ENCODE measurements at places on chromosomes 16 and 17.

DNA sequence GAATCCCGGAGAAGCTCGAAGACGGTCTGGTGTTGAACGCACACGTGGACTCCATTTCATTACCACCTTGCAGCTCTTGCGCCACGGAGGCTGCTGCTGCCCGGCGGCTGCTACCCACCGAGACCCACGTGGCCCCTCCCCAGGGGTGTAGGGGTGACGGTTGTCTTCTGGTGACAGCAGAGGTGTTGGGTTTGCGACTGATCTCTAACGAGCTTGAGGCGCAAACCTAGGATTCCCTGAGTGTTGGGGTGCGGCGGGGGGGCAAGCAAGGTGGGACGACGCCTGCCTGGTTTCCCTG lies 1.7 kb upstream of the CBX4 start:
- no peak for DNase-seq

DNA sequence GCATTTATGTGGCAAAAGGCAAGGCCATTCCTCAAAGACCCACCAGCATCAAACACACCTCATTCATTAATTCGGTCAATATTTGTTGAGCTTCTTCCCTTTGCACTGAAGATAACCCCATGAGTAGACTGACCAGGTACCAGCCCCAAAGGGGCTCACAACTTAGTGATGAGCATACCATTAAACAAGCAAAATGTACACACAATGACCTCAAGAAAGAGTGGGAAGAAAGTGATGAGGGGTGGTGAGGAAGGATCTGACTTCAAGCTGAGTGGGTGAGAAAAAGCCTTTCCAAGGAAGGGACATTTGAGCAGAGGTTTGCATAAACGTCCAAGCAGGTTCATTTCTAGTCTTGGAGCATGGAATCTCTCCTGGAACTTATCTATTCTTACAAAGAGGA lies 562.5 kb downstream of the TOX3 start:
- no peak for DNase-seq

GRCh38 chr16:27407133-27407532 lies 5.2 kb downstream of the IL21R start:
- no peak for DNase-seq

- DNase-seq, result no peak
Measured at GRCh38 chr16:31010585-31011325, at the start of gene STX1B. TSS of gene STX1B (minus strand) at chr16:31010638. CDS start at chr16:31010396, 242 bp downstream.

DNA sequence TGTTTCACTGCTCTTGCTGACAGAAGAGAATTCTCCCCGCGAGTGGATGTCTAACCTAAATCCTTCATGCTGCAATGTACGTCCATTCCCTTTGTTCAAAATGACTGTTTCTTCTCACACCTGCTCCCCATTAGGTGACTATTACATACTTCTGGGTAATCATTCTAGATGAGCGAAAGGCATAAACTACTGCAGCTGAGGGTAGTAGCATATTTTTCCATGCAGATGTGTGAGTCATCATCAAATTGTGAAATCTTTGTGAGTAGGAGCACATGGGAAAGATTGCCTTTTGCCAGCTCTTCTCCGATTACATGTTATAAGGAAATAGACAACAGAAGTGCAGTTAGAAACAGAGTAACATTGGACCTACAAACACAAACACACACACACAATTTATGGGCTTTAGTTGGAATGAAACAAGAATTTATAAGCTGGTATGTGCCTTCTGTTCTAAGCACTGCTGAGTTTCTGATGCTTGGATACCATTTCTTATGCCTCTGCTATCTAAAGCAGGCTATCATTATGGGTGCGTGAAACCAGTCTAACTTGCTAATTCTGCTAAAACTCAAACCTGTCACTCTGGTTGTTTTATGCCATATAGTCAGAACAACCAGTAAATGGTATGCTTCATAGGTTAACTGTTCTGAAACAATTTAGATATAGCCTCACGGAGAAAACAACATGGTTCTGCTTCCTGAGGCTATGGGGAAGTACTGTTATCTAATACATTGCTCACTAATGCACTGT lies 346.9 kb upstream of the PSMD7 start:
- DNase-seq, result no peak

GRCh38 chr16:89722392-89723278 lies 1.3 kb downstream of the ZNF276 start:
- no peak for DNase-seq

- no peak for DNase-seq
Measured at GRCh38 chr16:70257391-70257790, 5.7 kb upstream of the EXOSC6 start.

GRCh38 chr17:81267390-81268067 lies 27.6 kb downstream of the SLC38A10 start:
- DNase-seq, result no peak
